ENCODE measurements at places on chromosomes 2 and 18.

DNA sequence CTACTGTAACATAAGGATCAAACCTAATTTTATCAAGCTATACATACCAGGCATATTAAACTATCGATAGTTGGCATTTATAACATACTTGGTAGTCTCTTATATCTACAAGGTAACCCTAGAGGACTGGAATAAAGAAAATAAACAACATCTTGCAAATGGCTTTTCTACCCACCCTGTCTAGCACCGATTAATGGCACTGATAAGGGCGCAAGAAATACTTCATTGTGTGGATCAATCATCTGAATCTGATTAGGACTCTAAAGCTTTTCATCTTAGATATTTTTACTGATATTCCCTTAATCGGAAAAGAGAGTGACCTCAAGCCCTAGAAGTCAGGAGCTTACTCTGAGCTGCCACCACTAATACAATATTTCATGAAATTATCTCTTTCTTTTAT, 1461.7 kb upstream of the PIK3C3 start:
- no peak for DNase-seq

DNA sequence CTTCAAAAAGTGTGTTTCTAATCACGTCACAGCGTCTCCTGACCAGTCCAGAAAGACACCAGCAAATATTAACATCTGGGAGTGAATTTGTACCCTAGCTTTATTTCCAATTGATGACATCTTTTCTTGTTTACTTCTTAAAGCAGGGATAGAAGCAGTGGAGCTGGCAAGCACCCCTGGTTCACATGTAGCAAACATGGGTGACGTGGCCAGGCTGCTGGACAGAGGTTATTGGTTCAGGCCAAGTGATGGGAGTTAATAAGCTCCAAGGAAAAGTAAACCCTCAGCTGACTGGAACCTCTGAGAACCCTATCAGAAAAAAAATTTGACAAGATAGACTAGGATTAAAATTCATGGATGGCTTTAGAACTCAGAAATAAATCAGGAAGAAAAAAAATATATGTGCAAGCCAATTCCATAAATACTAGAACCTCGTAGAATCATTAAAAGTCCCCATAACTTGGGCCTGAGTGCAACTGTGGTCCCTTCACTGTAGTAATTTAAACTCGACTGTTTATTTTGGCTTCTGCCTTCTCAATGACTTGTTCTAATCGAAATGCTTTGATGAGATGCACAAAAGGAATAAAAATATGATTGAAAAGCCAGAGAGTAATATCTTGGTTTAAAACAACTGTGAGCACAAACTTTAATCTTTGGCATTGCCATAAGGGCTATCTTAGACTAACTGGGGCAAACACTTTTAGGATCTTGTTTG, 121.5 kb upstream of the CTAGE1 start:
- no peak for DNase-seq

- no peak for DNase-seq
Measured at GRCh38 chr2:135850892-135851668, 14.1 kb upstream of the LCT start.

- no peak for DNase-seq
Measured at GRCh38 chr2:128630974-128631697, 312.5 kb upstream of the HS6ST1 start.

GRCh38 chr2:234544659-234545611, 48.1 kb upstream of the ARL4C start:
- peak; percentile 79 for DNase-seq

DNA sequence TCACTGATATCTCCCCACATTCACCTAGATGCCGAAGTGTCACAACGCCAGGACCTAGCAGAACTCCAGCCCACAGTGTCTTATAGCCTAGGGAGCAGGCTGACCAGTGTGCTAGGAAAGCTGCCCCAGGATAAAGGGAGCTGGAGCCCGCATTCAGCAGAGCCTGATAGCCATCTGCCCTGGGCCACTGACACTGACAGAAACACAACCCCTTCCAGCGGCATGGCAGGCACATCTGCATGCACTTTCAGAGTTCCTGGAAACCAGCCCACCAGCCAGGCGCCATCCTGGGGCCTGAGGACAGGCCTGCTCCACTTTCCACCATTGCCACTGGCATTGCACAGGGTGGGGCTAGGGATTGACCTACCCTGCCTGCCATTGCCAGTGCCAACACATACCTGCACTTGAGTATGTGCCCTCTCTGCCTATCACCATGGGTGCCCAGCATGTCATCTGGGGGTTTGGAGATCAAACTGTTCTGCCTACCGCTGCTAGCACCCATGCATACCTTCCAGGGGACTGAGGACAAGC, 290.1 kb upstream of the KLHL14 start:
- no peak for DNase-seq

Data from CD4-positive, alpha-beta T cell treated with Interleukin-12 subunit alpha and Interleukin-12 subunit beta, for 1 hour (primary cell).